NCI-H1105 treated with DMSO at 0.1 percent for 48 hours (cell line): ENCODE measurements at places on chromosomes 5 and 9.

- DNase-seq = no peak
Observed at GRCh38 chr5:125848751-125849150, 574.5 kb upstream of the GRAMD2B start.

GRCh38 chr5:131252824-131253171, 11.1 kb upstream of the CDC42SE2 start:
- DNase-seq = no peak

DNA sequence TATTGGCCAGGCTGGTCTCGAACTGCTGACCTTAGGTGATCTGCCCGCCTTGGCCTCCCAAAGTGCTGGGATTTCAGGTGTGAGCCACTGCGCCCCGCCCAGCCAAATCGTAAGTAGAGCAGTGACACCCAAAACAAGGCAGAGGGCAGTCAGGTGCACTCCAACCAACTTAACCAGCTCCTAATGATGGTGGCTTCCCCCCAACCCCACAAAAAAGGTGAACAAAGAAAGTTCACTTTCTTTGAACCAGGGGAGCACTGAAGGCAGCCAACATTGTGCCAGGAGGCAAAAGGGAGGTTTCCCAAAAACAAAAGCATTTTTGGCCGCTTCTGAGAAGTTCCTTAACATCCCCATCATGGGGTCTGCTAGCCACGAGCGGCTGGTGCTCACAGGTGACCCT, 9.6 kb downstream of the GMCL2 start:
- DNase-seq = no peak

DNA sequence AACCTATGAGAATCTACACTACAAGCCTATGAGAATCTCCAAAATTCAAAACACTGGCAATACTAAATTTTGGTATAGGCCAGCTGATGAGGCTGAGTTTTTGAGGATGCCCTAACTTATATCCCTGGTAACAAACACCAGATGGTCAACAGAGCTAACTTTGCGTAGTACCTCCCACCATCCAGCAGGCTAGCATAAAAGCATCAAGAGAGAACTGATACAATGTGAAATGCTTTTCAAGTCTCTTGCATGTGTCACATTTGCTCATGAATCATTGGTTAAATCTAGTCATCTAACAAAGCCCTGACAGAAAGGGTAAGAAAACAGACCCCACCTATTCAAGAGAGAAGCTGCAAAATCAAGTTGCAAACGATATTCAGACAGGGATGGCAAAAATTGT, 1609.7 kb upstream of the CDH9 start:
- DNase-seq = no peak

DNA sequence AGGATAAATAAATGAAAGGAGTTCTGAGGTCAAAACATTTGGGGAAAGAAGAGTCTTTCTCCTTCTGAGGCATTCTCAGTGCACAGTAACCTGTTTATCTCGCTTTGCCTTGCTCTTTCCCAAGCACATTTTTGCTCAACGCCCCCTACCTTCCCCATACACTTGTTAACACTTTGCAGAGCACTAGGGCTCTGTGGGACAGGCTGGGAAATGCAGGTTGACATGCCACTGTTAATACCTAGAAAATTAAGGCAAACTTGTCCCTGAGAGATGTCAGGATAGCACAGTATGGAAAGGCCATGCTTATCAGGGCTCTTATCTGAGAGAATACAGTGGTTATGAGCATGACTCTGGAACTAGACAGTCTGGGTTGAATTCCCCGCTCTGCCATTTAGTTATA, 152.0 kb downstream of the DOCK8 start:
- DNase-seq = no peak

DNA sequence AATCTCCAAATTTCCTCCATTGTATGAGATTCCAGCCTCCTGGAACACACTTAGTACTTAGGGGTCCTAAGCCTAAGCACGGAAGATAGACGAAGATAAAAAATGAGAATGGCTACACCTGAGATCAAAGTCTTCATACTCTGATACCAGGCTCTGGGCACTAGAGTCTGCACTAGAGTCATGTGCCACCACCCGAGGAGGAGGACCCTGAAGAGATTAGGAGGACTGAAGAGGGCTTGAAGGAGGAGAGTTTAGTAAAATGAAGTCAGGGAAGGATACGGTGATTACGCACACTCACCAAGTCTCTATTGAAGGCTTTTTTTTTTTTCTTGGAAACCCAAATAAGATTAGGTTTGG, 573 bp upstream of the SPATA24 start:
- DNase-seq = no peak

GRCh38 chr9:35847792-35848572, 19.0 kb downstream of the TMEM8B start:
- no peak for DNase-seq

DNA sequence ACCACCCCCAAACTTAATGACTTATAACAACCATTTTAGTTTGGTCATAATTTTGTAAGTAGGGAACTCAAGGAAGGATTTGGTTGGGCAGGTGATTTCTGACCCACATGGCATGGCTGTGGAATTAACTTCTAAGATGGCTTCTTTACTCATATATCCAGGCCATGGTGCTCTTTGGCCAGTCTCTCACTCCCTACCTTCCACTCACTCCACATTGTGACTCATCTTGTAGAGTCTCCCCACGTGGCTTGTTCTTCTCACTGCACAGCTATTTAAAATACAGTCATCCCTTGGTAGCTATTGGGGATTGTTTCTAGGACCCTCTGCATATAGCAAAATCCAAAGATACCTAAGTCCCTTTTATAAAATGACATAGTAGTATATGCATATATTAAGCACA, 76.6 kb upstream of the MAST4 start:
- no peak for DNase-seq

DNA sequence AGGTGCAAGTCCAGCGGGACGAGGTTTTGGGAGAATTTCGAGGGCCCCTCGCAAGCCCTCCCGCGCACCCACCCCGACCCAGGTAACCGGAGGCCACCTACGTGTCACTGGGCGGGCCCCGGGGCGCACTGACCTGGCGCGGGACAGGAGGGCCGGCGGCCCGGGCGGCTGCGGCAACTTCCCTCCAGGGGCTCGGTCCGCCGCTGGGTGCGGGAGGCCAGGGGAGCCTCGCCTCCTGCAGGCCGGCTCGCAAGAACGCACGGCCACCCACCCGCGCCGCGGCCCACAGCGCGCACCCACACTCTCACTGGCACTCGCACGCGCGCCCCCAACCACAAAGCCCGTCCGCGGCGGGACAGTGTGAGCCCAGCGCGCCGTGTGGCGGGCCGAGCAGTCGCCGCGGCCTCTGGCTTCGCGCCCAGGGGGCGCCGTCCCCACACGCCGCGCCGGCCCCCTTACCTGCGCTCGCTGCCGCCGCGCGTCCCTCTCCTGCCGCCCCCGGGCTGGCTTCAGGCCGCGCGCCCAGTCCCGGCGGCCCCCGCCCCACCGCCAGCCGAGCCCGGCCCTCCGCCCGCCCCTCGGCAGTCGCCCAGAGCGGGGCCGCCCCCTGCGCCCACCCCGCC, 451 bp downstream of the LPAR1 start:
- DNase-seq = no peak

GRCh38 chr9:2727966-2728613, 10.8 kb downstream of the KCNV2 start:
- peak; percentile 71 for DNase-seq

GRCh38 chr9:127344368-127345000, 52.5 kb upstream of the SLC2A8 start:
- DNase-seq = no peak

DNA sequence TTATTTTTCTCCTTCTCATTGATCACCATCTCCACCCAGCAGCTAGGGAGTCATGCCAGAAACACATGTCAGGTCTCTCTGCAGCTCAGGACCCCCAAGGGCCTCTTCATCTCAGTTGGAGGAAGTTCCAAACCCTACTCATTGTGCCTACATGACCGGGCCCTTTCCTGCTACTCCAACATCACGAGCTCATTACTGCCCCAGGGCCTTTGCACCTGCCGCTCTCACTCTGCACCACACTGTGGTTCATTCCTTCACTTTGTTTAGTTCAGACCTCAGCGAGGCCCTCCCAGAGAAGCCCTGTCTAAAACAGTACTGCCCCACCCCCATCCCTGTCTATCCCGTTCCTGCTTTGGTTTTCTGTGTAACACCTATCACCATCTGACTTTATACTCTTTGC, 22.1 kb upstream of the AKNA start:
- DNase-seq = no peak
